ENCODE measurements at places on chromosomes 4 and X.

DNA sequence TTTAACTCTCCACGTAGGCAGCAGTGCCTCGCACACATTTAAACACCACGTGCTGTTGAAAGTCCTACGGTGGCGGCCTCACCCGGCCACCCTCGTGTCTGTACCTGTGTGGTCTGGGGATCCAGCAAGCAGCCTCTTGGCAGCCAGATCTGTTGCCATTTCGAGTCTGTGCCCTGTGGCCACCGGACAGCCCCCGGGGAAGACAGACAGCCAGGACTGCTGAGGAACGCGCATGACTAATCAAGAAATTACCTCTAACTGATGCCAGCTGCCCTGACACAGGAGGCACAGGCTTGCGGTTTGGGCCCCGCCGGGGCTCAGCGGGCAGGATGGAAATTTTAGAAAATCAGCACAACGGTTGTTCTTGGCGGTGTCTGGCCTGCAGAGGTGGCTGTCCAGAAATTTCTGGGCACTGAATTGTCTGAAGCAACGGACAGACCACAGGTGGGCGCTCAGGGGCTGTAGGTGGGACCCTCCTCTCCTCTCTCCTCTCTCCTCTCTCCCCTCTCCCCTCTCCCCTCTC lies 15.6 kb upstream of the ASMTL start:
- peak; percentile 23 for DNase-seq

DNA sequence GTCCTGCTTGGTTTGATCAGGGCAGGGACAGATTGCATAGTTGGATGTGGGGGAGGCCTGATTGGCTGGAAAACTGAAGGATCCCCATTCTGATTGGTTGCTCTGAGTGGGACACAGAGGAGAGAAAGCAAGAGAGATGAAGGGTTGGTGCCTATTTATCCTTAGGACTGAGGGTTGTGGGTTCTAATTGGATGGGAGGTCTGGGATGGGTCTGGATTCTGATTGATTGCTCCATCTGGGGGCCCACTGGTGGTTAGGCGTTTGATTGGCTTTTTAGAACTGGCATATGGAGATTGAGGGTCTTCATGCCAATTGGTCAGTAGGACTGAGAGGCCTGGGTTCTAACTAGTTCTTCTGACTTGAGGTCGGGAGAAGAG lies 644 bp upstream of the EBP start:
- no peak for DNase-seq

DNA sequence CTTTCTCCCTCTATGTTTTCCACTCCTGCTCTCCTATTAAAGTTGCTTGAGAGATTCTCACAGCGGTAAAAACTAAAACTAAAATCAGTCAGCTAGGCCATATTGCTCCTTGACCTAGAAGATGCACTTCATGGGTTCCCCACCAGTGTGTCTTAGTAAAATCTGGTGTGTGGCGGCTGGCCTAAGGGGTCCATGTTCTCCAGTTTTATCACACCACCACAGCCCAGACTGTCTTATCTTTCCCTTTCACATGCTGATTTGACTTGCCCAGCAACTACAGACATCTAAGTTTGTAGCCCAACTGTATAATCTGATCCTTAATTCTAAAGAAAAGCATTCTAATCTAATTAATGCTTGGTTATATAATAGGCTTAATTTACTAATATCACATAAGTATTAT lies 68.0 kb downstream of the ATP8A1 start:
- DNase-seq, result no peak

GRCh38 chr4:48350871-48351270 lies 9.5 kb downstream of the SLAIN2 start:
- no peak for DNase-seq

DNA sequence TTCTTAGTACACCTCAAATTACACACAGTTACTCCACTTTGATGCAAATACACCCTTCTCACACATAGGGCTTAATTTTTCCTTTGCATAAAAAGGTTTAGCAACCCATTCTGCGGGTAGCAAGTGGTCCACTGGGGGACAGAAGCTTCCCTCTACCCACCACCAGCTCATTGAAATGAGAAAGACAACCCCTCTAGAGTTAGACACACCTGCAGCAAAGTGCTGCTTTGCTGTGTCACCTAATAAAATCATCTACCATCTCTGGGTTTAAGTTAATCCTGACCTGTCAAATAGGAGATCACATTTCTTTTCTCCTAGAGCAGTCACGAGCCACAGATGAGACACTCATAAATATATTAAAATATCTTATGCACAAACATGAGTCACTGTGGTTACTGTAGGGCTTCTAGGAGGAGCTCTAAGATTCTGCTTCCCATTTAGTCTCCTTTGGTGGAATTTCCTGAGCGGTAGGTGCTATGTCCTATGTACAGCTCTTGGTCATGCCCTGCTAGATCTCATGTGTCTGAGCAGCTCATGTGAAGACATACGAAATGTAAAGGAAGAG lies 11.9 kb downstream of the BMX start:
- peak; percentile 13 for DNase-seq

All from suppressor macrophage treated with lipopolysaccharide for 4 hours (primary cell).